ENCODE measurements at places on chromosomes 4 and X. TPM values are rescaled to one million over a fixed set of nuclear protein-coding genes. Genes with fewer than 3 reads are reported as not detected.

DNA sequence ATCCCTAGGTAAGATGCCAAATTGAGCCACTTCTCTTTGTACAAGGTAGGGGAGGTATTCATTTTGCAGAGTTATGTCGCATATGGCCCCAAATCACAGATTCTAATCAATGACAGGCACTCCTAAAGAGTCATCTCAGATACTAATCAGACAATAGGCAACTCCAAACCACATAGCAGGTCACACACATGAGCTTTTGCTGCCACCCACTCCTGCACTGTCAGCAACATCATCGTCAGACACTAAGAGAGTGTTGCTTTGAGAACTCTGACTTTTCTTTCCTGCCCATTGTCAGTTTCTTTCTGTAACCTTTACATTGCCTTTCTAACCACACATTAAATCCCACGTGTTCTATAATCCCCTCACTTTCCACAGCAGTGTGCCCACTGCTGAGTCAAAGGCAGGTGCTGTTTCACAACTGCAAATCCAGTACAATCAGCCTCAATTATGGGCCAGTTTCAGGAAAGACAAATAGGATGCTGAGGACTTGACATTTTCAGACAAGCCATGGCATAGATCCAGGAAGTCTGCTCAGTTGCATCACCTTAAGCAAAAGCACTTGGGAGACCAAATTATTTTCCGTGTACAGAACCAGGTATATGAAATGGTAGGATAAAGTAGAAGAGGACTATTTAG lies 23.5 kb downstream of the TMEM31 start:
- H3K4me3 ChIP-seq = no peak overlapping the region
- H3K27ac ChIP-seq = no peak overlapping the region
- H3K36me3 ChIP-seq = no peaks in the 10 kb centered on the region
- H3K4me1 ChIP-seq = peaks cover 19% of the 10 kb centered on the region
- no peaks in the 10 kb centered on the region for H3K27me3 ChIP-seq

DNA sequence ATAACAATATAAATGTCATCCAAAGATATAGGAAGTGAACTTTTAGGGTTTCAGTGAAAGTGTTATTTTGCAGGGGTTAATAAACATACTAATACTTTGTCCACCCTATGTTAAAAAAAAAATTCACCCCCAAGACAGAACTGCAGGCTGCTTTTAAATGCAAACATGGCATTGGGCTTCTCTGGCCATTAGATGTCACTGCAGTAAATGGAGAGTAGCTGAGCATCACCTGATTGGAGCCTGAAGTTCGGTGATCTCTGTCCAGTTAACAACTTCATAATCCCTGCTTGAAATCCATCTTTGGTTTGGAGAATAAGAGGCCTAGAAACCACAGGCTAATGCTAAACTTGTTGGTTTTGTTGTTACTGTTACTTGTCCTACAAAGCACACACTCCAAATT lies 18.7 kb downstream of the SLC25A43 start:
- no peak overlapping the region for H3K27ac ChIP-seq
- DNase-seq = no peak
- H3K36me3 ChIP-seq = no peaks in the 10 kb centered on the region
- H3K4me3 ChIP-seq = no peak overlapping the region

- no peak for DNase-seq
- H3K4me3 ChIP-seq = no peak overlapping the region
- no peaks in the 10 kb centered on the region for H3K4me1 ChIP-seq
- H3K27me3 ChIP-seq = no peaks in the 10 kb centered on the region
- H3K36me3 ChIP-seq = no peaks in the 10 kb centered on the region
These were observed 134.4 kb downstream of the POLA1 start for GRCh38 chrX:24828147-24828546.

DNA sequence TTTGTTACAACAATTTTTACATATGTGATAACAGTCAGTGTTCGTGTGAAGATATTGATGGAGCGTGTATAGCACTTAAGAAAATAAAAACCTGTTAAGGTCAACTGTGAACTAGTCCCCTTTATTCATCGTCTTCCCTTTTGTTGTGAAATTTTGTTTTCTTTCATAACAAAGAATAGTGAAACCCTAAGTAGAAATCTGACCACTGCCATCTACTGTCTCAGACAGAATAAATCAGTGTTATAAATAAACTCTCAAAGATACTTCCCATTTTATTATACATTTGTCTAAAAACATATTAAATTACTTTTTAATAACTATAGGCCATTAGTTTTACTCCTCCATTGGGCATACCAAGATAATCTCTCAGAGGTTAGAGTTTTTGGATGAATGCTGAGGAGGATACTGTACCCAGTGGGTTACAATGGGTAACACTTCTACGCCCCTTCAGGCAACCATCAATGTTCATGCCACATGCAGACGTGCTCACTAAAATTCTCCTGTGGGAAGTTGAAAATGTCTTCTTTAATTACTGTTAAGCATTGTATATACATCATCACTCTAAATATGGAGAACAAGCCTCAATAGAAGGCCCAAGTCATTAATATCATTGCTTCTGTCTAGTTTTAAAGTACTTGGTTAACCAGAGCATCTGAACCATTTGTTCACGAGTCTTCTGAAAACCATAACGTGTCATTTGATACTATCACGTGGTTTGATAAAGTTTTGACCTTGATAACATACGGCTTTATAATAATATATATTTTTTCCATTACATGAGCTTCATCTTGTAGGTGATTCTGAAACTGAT lies 171.2 kb downstream of the TMA16 start:
- H3K36me3 ChIP-seq = no peaks in the 10 kb centered on the region
- no peaks in the 10 kb centered on the region for H3K4me1 ChIP-seq
- no peak for DNase-seq

Gene GAB3
- 0.50 TPM for total RNA-seq
